Hepatocyte (in vitro differentiated cells): ENCODE measurements at places on chromosomes 12 and 14.

DNA sequence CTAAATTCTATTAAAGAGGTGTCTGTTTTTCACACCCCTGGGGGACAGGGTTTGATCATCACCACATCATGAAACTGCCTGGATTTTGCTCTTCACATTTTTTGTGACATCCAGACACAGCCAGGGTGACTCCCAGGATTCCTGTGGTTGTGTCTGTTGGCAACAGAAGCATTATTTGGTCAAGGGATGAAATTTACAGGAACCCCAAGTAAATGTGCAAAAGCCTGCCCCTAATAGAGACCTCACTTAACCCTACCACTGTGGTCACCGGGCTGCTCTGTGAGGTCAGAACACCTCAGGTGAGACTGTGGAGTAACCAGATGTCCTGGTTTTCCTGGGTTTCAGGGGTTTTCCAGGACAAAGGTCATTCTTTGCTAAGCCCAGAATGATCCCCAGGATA is 103.8 kb downstream of the DAD1 start:
- DNase-seq: no peak

DNA sequence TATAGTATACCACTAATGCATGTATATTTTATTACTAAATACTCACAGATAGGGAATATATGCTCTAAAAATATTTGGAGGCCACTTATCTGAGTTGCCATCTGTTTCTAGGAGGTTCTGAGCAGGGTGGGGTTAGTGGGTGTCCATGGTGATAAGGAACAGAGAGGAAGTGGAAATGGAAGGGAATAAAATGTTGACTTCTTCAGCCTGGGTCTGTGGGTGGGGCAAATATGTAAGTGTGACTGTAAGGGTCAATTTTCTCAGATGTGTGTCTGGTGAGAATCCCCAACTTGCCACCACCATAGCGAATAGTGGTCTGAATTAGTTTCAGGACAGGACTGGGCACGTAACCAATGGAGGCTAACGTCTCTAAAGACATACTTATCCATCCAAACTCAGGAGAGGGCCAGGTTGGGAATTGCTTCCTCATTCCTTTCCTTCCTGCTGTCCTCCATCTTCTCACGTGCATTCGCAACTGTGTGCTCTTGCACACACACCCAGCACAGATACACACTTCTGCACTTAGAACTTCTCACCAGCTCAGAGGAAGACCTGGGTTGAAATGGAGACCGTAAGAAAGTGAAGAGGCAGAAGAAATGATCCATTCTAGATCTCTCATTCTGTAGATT is 54.2 kb upstream of the GZMB start:
- no peak for DNase-seq

- DNase-seq: no peak
Measured at GRCh38 chr14:75096959-75097358, 27.5 kb downstream of the ZC2HC1C start.

GRCh38 chr14:68729556-68729955 is 63.3 kb downstream of the ZFP36L1 start:
- DNase-seq: no peak

GRCh38 chr12:123091230-123092150 is 59.4 kb downstream of the PITPNM2 start:
- DNase-seq: no peak
